Spinal cord (tissue), 10 donors: ENCODE measurements at places on chromosomes 16 and 17. TPM values are rescaled to one million over a fixed set of nuclear protein-coding genes. Genes with fewer than 3 reads are reported as not detected.

NT5M gene
- 18.2 TPM for polyA plus RNA-seq

HS3ST4 gene
- polyA plus RNA-seq: 18.3 TPM

TSC2 gene
- 231 TPM for polyA plus RNA-seq

ZNF624 gene
- 12.3 TPM for polyA plus RNA-seq

LLGL2 gene
- 4.9 TPM for polyA plus RNA-seq

RNF222 gene
- not detected for polyA plus RNA-seq

ANKRD40CL gene
- 0.63 TPM for polyA plus RNA-seq
